ENCODE measurements at places on chromosomes 13 and 19.

DNA sequence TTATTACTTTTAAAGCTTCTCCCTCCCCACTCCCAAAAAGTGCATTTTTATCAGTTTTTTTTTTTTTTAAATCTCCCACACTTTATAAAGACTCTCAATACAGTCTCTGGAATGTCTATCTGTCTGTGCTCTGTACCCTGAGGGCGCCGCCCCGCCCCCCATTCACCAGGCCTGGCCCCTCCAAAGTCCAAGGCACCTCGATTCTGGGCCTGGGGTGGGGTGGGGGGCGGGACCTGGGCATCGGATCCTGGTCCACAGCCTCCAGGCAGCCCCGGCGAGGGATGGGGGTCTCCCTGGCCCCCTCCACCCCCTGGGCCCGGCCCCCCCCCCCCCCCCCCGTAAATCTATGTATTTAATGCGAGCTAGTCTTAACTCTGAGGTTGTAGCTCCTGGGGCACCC lies 23.3 kb downstream of the ZBTB7A start:
- DNase-seq: no peak

- DNase-seq: no peak
Observed at GRCh38 chr13:82878536-82878935, 1003.7 kb downstream of the SLITRK1 start.

- DNase-seq: no peak
Observed at GRCh38 chr13:58056426-58056825, 424.9 kb downstream of the PCDH17 start.

- no peak for DNase-seq
Observed at GRCh38 chr19:45355402-45355801, 14.9 kb downstream of the KLC3 start.

DNA sequence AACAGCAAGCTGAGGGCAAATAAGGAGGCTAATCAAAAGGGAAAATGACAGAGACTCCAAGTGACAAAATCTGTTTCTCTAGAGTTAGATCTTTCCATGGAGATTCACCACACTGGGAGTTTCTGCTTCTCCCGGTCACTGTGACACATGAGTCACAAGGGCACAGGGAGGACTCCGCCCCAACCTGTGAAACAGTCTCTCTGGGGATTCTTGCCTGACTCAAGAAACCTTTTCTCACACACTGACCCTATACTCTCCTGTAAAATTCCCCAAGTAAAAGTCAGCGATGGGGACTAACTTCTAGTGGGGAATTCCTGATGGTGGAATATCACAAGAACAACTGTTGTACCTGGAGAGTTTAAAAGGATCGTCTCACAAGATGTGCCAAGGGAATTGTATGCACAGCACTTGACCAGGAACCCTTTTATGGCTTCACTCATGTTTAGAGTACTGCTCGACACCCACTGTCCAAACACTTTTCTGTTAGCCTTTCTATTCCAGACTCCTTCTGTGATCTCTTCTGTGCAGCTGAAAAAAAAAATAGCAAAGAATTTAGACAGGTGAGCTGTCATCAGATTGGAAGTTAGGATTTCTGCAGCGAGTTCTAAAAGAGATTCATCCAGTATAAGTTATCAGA lies 46.8 kb upstream of the URAD start:
- no peak for DNase-seq

DNA sequence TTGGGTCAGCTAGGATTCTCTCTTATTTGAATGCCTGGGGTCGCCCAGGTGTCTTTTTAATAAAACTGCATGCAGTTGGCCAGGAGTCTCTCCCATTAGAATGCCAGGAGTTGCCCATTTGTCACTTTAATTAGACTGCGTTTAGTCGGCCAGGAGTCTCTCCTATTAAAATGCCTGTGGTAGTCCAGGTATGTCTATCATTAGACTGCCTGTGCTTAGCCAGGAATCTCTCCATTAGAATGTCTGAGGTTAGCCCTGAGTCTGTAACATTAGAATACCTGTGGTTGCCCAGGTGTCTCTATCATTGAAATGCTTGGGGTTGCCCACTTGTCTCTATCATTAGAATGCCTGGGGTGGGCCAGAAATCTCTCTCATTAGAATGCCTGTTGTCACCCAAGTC lies 1470.9 kb downstream of the UQCRFS1 start:
- no peak for DNase-seq

GRCh38 chr19:2759362-2759761 lies 19.5 kb upstream of the SLC39A3 start:
- no peak for DNase-seq

GRCh38 chr13:85230691-85231093 lies 568.5 kb downstream of the SLITRK6 start:
- DNase-seq: no peak

- peak; percentile 47 for DNase-seq
Observed at GRCh38 chr13:94617389-94618000, 15.8 kb downstream of the GPR180 start.

- no peak for DNase-seq
Observed at GRCh38 chr13:94234738-94235137, 244.7 kb downstream of the DCT start.

DNA sequence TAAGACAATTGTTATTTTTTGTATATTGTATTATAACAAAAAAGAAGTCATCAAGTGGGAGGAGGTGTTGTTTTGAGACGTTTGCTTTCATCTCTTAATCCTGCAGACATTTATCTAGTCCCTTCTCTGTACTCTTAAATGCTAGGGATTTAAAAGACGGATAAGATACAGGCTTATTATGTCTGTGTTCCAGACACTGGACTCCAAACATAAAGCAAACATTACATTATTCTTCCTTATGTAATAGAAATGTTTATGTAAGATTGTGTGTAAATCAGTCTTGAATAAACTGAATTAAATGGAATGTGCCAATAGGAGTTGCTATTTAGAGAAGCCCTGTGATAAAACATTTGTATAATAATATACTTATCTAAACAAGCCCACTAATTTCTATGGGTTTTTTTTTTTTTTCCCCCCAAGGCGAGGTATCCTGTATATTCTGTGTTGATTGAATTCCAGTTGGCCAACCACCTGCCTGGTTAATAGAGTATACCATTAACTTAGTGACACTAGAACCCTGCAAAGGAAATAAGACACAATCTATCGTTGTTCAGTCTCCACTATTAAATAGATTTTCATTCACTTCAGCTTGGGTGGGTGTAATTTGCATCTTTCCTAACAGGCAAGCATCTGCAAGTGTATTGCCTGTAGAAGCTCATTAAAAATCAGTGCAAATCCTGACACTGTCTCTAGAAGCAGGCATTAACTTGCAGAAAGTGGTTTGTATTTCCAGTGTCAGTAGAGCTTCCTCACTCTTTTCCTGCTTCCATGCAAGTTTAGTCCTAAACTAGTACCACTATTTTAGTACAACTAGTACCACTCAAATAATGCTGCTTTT lies 69.0 kb downstream of the LRCH1 start:
- DNase-seq: no peak

DNA sequence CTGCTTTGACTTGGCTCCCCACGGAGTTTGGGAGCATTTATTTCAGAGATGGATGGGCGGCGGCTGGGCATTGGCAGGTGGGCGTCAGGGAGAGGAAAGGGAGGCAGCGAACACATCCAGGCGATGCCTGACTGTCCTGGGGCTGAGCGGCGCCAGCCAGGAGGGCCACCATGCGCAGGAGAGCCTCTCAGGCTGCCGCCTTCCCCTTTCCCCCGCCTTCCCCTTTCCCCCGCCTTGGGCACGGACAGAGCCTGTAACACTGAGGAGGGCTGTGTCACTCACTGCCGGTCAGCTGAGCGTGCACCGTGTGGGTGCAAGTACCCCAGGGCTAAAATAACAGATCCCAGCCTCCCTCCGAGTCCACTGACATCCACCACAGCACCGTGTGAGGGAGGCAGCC lies 11.4 kb downstream of the MCF2L start:
- no peak for DNase-seq

DNA sequence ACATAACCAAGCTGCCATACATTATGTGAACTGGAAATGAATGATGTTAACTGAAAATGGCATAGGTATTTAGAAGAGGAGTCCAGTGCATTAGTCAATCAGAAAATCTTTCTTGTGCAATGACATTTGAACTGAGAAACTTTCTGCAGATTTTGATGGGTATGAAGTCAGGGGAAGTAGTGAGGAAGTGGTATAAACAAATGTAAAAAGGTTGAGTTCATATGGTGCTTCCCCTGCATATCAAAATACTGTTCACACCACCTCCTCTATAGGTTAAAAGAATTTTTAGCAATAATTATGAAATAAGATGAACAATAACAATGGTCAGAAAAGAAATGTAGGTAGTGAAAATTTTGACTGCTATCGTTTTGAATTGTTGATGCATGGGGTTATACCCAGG lies 800.0 kb downstream of the SLITRK6 start:
- no peak for DNase-seq

GRCh38 chr19:54160854-54161253 lies 1.3 kb upstream of the LENG1 start:
- DNase-seq: no peak

DNA sequence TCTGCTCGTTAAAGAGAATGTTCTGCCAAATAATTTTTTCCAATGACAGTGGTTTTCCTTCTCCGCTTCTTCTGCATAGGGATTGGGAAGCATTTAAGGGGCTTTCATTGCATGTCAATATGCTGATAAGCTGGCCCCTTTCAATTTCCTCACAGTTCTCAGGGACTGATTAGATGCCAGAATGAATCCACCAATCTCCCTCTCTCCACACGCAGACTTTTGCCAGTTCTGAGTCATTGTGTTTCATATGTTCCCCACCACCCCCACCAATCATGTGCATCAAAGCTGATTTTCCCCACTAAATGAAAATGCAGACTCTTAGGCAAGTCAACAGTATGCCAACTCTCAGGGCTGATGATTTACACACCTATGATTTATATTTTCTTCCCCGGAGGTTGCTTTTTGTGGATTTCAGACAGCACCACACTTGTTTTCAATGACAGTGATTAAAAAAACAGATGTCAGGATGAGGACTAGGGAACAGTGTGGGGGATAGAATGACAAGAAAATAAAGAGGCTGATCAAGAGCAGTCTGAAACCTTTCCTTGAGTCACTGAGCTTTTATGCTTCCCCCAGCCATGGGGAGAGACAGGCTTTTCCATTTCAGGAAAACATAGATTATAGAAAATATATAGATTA lies 47.9 kb upstream of the C13orf42 start:
- no peak for DNase-seq

DNA sequence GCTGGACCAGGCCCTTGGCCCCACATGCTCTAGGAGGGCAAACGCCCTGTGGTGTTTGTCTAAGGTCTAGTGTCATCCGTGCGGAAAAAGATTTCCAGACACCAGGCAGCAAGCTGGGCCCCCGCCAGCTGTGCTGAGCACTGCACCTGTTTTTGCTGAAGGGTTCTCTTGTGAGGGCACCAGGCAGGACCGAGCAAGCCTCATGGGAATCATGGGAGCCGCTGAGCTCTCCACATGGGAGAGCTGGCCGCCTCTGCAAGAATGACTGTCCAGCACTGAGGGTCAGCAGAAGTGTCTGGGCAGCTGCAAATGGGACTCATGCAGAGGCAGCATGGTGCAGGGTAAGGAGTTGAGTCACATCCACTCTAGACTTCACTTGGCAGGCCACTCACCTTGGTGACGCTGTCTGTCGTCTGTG lies 12.0 kb downstream of the B3GNT8 start:
- no peak for DNase-seq

- DNase-seq: no peak
Observed at GRCh38 chr13:110536006-110536693, 25.4 kb downstream of the RAB20 start.

DNA sequence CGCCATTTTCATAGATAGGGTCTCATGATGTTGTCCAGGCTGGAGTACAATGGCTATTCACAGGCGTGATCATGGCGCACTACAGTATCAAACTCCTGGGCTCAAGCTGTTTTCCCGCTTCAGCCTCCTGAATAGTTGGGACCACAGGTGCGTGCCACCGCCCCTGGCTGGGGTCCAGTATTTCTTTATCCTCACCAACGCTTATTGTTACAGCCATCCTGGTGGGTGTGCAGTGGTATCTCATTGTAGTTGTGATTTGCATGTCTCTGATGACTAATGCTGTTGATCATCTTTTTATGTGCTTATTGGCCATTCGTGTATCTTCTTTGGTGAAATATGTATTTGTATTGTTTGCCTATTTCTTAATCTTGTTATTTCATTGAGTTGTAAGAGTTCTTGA lies 49.0 kb downstream of the SIPA1L3 start:
- DNase-seq: no peak

GRCh38 chr13:44021422-44021821 lies 141.7 kb downstream of the LACC1 start:
- no peak for DNase-seq

DNA sequence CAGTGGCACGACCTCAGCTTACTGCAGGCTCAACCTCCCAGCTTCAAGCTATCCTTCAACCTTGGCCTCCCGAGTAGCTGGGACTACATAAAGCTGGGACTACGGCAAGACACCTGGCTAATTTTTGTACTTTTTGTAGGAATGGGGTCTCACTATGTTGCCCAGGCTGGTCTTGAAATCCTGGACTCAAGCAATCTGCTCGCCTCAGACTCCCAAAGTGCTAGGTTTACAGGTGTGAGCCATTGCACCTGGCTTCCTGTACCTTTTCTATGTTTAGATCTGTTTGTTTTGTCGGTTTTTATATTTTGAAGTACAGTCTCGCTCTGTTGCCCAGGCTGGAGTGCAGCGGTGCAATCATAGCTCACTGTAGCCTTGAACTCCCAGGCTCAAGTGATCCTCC lies 17.5 kb upstream of the TICAM1 start:
- no peak for DNase-seq

DNA sequence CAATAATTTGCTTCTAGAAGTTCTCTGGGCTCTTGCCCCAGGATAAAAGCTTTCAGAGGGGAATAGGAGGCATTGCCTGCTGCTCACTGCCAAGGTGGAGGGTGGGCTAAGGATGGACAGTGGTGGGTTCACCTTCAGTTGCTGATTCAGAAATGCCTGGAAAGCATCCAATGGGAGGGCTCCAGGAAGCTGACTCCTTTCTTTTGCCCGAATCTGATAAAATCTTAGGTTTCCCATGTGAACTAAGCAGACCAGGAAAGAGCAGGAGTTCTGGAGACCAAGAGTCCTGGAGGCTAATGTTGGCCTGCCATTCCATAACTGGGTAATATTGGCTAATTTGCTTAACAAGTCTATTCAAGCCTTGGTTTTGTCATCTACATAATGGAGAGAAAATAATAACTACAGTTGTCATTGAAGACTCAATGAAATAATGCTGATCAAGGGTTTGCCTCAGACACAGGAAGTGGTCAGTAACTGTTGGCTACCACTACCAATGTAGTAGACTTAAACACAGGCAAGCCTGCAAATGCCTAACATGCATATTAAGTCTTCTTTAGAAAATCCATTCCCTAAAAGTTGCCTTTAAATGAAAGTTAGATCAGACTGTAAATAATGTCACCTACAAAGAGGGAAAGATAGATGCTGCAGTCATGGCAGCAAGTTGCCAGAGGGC lies 528.4 kb upstream of the NBEA start:
- DNase-seq: no peak

GRCh38 chr13:62356977-62357376 lies 941.3 kb upstream of the PCDH20 start:
- DNase-seq: no peak

- DNase-seq: no peak
Observed at GRCh38 chr13:109422161-109422560, 364.2 kb downstream of the IRS2 start.

GRCh38 chr13:100088644-100089464 lies at the start of gene PCCA:
TSS of gene PCCA (plus strand) at chr13:100089093. CDS start at chr13:100089121, 28 bp downstream.
- DNase-seq: peak; percentile 47

- DNase-seq: peak; percentile 31
Observed at GRCh38 chr19:16585808-16586476, 13.7 kb upstream of the SLC35E1 start.
